ENCODE measurements at places on chromosomes 3 and 15.

DNA sequence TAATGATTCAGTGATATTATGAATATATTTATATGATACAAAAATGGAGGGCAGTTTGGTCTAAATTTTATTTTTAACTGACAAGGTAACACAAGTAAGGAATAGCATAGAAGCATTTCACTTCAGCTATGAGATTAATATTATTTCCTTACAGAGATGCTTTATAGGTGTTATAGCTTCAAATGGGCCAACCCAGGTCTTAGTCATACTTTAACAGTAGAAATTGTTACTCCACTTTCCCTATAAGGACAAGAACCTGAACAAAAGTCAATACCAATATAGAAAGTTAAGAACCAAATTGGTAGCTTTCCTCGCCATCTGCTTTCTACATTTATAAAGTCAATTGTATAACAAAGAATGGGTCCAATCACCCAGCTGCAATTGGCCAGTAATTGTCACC is 570.6 kb downstream of the FOXP1 start:
- no peak for DNase-seq

GRCh38 chr3:160648701-160649100 is 28.3 kb upstream of the ARL14 start:
- no peak for DNase-seq

DNA sequence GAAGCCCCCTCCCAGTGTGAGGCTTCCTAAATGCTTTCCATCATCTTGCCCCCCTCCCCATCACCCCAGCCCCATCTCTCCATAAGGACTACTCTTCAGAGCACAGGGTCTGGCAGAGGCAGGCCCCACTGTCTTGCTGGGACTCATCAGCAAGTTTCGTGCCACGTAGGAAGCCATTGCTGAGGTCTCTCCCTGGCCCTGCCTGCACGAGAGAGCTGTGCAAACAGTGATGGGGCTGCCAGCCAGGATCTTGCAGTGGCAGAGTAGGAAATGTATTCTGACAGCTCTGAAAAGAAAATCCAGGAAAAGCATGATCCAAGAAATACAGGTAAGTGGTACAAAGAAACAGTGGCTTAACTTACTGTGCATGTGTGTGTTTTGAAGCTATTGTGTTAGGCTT is 22.6 kb downstream of the ISL2 start:
- no peak for DNase-seq

GRCh38 chr15:50797926-50798325 is 32.4 kb upstream of the SPPL2A start:
- DNase-seq: no peak

- DNase-seq: no peak
Observed at GRCh38 chr3:190265796-190266195, 56.5 kb downstream of the CLDN1 start.

DNA sequence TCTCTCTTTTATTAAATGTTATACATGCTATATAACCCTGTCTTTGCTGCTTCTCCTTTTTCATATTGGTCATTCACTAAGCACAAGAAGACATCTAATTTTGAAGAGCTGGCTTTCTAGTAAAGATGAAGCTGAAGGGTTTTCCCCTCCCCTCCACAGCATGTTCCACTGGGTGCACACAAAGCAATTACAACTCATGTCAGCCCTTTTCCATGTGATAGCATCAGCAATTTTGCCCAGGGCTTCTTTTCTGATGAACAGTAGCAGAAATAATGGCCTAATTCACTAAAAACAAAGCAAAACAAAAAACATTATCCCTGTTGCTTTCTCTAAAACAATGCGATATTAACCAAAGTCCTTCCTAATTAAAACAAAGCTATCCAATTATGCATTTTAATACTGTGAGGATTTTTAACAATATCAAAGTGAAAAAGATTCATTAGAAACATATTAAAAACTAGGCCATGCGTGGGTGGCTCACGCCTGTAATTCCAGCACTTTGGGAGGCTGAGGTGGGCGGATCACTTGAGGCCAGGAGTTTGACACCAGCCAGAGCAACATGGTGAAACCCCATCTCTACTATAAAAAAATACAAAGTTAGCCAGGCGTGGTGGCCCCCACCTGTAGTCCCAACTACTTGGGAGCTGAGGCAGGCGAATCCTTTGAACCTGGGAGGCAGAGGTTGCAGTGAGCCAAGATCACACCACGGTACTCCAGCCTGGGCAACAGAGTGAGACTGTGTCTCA is 12.2 kb upstream of the PIK3R4 start:
- DNase-seq: no peak

GRCh38 chr3:114452256-114452655 is 158.4 kb downstream of the TIGIT start:
- no peak for DNase-seq

- DNase-seq: no peak
Observed at GRCh38 chr15:47603026-47603425, 114.3 kb upstream of the SEMA6D start.

DNA sequence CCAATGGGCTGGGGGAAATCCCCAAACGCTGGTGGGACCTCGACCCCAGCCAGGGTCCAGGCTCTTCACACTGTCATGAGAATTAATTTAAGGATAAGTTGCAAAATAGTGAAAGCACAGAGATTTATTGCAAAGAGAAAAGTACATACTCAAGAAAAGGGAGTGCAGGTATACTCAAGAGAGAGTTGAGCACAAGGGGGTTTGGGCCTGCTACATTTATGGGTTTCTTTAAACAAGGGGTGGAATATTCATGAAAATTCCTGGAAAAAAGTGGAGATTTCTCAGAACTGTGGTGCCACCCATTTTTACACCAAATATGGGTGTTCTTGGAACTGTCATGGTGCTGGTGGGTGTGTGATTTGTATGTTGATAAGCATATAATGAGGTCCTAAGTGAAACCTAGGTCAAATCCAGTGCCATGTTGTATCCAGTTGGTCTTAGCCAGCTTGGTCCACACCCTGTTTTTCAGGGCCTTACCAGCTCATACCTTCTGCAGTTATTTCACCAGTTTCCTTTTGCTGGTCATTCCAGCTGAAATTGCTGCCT is 32.6 kb upstream of the NEO1 start:
- DNase-seq: no peak

GRCh38 chr3:16536996-16537395 is 23.5 kb upstream of the RFTN1 start:
- DNase-seq: no peak

- DNase-seq: no peak
Observed at GRCh38 chr3:58609990-58610389, 32.8 kb upstream of the FAM107A start.

GRCh38 chr15:94674296-94674695 is 442.9 kb downstream of the MCTP2 start:
- DNase-seq: no peak

DNA sequence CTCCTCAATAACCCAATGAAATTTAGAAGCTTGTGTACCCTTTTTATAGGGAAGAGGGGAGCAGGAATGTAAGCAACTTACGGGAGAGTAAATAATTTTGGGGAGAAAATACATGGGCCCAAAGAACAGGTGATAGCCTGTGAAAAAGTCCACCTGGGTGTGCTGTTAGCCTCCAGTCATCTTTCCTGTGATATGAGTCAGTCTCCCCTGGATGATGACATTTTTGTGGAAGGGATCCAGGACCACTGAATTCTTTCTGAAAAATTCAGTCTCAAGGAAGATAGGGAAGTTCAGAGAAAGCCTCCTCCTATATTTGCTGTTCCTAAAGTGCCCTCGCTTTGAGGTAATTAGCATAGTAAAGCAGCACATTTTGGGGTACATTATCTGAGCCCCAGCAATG is 149.8 kb downstream of the SQOR start:
- no peak for DNase-seq

DNA sequence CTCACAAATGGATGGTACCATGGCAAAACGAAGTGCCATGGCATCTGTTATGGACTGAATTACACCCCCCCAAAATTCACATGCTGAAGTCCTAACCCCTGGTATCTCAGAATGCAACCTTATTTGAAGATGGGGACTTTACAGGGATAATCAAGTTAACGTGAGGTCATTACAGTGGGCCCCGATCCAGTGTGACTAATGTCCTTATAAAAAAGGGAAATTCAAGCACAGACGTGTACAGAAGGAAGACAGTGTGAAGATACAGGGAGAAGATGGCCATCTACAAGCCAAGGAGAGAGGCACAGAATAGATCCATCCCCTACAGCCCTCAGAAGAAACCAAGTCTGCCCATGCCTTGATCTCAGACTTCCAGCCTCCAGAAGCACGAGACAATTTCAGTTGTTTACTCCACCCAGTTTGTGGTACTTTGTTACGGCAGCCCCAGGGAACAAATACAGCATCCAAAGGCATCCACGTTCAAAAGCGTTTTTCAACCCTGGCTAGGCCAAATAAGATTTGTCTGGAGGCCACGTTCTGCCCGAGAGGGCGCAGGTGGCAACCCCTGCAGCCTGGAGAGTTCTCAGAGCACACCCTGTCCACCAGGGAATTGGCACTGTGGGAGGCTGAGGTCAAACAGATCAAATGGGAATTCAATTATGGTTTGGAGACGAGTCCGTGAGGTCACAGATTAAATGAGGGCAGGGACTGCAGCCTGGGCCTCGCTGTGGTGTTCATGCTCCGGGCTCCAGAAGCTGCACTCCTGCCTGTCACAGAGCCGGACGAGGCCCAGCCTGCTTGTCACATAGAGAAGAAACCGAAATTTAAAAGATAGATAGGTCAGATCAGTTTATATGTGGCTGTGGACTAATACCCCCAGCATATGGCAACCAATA is 494.8 kb downstream of the SHQ1 start:
- DNase-seq: no peak

DNA sequence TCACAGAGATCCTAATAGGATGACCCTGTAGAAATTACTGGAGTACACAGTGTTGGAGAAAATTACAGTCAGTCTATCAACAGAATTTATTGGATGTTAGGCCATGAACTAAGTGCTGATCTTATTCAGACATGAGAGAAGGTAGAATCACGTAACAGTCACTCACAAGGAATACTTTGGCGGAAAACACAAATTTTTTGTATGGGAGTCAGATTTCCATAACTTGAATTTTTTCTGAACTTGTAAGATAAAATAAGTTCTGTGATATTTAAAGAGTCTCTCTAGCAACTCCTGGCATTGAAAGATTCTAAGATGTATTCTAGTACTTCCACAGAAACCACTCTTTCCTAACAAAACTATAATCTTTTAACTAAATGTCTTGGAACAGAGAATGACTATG is 178.8 kb upstream of the MME start:
- DNase-seq: no peak

GRCh38 chr3:55615039-55615693 is 128.1 kb upstream of the WNT5A start:
- DNase-seq: no peak

DNA sequence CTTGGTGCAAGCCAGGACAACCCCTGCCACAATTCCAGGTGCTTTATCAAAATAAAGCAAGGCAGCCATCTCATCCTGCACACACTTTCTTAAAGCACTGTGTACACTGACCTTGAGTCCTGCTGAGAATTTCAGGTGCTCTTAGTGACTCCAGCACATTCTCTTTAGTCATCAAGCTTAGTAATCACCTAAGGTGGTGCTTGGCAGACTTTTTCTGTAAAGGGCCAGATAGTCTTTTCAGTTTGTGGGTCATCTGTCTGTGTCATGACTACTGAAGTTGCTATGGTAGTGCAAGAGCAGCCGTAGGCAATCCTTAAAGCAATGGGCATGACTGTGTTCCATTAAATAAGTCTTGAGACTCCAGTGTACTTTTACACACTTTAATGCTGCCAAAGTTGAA is 36.4 kb downstream of the RIOX2 start:
- no peak for DNase-seq

GRCh38 chr15:37783290-37783689 is 151.2 kb upstream of the TMCO5A start:
- no peak for DNase-seq

- DNase-seq: no peak
Observed at GRCh38 chr3:143974271-143975238, 2.9 kb downstream of the DIPK2A start.

Measured in HuH-7 (cell line).